ENCODE measurements at places on chromosomes 4 and X.
A peak's percentile ranks its signal among the peaks of the same experiment; 100 is the strongest.

DNA sequence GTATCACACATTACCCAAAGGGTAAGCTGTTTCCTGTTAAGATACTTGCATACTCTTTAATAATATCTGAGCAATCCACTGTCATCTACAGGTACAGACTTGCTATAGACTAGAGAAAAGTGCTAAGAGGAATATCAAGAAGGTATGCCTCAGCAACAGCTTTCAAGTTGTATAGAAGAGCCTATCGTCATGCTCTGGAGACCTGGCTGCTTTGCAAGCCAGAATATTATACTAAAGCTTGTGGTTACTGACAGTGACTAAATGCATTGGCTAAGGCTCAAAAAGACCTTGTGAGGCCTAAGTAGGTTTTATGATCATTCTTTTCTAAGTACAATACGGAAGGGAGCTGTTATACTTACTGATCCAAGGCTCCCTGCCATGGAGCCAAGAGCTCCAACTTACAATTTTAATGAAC is 11.3 kb downstream of the LAMP2 start:
- peak; percentile 82 for DNase-seq

- DNase-seq = no peak
Observed at GRCh38 chrX:15998350-15998749, 125.0 kb upstream of the GRPR start.

GRCh38 chr4:95625020-95625419 is 76.2 kb upstream of the UNC5C start:
- DNase-seq = no peak

DNA sequence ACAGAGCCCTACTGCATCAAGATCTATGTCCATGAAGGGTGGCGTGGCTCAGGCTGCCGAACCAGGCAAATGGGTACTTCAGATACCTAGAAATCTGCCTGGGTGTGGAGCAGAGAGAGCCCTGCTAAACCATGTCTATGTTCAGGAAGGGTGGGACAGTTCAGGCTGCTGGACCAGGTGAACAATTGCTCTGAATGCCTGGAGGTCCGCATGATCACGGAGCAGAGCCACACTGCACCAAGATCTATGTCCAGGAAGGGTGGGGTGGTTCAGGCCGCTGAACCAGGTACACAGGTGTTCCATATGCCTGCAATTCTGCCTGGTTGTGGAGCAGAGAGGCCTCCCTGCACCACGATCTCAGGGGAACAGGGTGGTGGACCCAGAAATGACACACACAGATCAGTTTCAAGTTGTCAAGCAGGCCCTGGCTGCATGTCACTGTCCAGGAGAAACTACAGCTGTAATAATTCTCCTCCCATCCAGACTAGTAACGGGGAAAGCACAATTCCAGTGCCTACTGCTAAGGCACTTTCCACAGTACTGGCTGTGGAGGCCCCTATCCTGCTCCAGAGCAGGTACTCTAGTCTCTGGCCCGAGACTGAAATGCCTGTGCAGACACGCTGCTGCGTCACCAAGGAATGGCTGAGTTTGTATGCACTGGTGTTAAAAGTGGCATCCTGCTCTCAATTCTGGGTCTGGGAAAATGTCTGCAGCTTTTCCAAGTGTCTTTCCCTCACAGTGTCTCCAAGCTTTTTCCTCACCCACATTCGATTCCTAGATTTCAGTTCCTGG is 25.2 kb downstream of the UBQLN2 start:
- no peak for DNase-seq

- no peak for DNase-seq
Observed at GRCh38 chr4:2085496-2085901, 26.4 kb downstream of the NAT8L start.

All from fibroblast of skin of right biceps (primary cell).